ENCODE measurements at places on chromosomes 2 and 18. TPM values are rescaled to one million over a fixed set of nuclear protein-coding genes. Genes with fewer than 3 reads are reported as not detected.

The DSC2 gene
- not detected for total RNA-seq

The RAB6D gene
- total RNA-seq: not detected

GRCh38 chr2:7449298-7449697, 532.1 kb downstream of the RNF144A start:
- H3K4me1 ChIP-seq: peaks cover 74% of the 10 kb centered on the region
- DNase-seq: no peak
- H3K4me3 ChIP-seq: no peak overlapping the region
- no peaks in the 10 kb centered on the region for H3K27me3 ChIP-seq
- peak overlapping the region; percentile 97 for H3K27ac ChIP-seq

The CD302 gene
- total RNA-seq: 0.74 TPM

DNA sequence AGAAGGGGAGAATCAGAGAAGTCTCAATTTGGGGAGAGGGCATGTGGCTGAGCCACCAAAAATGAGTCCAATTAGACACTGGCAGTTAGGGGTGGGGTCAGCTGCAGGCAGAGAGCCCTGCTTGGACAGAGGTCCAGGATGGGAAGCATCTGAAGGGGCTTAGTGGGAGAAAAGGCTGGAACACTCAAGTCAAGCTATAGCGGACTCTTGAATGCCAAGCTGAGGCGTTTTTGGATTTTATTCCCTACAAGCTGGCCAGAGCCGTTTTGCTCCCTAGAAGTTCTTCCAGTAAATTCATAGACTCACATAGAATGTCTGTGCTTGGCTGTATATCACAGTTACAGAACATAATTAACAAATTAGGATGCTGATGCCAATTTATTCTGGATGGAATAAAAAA, 172.8 kb downstream of the ACOXL start:
- H3K36me3 ChIP-seq: no peaks in the 10 kb centered on the region
- no peak for DNase-seq
- peaks cover 5% of the 10 kb centered on the region for H3K27me3 ChIP-seq
- no peak overlapping the region for H3K4me3 ChIP-seq
- H3K4me1 ChIP-seq: peaks cover 10% of the 10 kb centered on the region
- H3K27ac ChIP-seq: no peak overlapping the region

DNA sequence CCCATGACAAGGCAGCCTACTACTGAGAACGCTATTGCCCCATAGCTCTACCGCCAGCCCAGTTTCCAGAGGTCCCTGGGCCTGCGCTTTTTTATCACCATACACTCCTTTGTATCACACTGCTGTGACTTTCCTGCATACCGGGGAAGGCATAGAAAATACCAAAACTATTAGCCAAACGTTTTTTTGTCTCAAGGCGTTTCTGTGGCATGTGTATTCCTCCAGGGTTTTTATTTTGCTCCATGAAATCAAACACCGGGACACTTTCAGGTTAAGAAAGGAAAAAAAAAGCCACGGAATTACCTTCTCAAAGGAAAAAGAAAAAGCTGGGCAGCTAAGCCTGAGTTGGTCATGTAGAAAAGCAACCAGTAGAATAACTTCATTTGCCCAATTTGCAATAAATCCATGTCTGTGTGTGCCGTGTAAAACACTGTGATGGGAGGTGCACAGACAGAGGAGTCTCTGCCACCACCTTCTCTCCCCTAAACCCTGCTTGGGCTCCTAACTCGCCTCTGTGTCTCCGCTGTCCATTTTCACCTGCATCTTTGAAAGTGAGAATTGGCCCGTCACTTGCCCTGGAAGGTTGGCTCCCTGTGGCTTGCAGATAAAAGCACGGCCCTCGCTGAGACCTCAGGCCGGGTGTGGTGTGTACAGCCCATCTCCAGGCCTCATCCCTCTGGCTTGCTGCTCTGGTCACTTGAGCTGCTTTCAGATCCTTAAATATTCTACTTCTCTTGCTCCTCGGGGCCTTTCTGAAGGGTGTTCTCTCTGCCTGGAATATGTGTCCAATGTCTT, 1.7 kb downstream of the AMER3 start:
- no peak for DNase-seq
- no peak overlapping the region for H3K4me3 ChIP-seq
- H3K4me1 ChIP-seq: no peaks in the 10 kb centered on the region
- no peak overlapping the region for H3K27ac ChIP-seq
- H3K36me3 ChIP-seq: no peaks in the 10 kb centered on the region

The NT5DC4 gene
- not detected for total RNA-seq

Data from activated CD8-positive, alpha-beta T cell treated with anti-CD3 and anti-CD28 coated beads for 36 hours (primary cell).